Panc1 (cell line): ENCODE measurements at places on chromosomes 7 and 10. TPM values are rescaled to one million over a fixed set of nuclear protein-coding genes. Genes with fewer than 3 reads are reported as not detected.

SFMBT2 gene
- total RNA-seq = 1.3 TPM

SNCG gene
- 5.2 TPM for total RNA-seq

DNA sequence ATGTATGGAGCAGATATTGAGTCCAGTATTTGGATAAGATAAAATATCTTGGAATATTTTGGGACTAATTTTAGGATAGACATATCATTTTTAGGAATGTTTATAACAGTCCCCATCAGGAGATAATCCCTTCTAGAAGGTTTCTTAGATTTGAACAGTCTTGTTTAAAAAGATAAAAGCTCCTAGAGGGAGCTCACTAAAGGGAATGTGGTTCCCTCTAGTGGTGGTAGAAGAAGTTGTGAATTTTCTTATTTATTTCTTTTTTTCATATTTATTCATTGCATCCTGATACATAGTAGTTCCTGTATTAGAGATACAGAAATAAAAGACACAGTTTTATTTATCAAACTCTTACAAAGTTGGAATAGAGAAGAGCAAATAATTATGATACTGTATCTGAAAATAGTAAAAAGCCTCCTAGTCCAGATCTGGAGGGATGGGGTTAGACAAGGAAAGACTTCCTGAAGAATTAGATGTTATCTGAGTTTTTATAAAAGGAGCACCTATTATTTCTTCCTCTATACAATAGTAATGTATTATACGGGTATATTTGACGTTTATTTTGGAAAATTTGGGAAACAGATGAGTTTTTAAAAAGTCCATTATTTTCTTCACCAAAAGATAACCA, 24.5 kb upstream of the KLF14 start:
- no peak overlapping the region for H3K27ac ChIP-seq
- no peak overlapping the region for H3K4me3 ChIP-seq
- peak; percentile 33 for DNase-seq
- H3K4me1 ChIP-seq = no peaks in the 10 kb centered on the region
- H3K36me3 ChIP-seq = no peaks in the 10 kb centered on the region

DNA sequence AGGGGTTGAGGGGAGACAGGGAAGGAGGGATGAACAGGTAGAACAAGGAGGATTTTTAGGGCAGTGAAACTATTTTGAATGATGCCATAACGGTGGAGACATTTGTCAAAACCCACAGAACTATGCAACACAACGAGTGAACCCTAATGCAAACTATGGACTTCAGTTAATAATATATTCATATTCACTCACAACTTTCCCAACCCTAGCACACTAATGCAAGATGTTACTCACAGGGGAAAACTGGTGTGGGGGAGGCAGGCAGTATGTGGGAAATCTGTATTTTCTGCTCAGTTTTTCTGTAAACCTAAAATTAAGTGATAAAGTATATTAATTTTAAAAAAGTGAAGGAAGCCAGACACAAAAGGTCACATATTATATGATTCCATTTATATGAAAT, 17.3 kb downstream of the GNA12 start:
- H3K4me3 ChIP-seq = no peak overlapping the region
- H3K36me3 ChIP-seq = no peaks in the 10 kb centered on the region
- H3K27ac ChIP-seq = 0 out of 2 replicates have a peak overlapping the region, but pooled peaks have one; percentile 17
- no peak for DNase-seq
- no peaks in the 10 kb centered on the region for H3K27me3 ChIP-seq

DNA sequence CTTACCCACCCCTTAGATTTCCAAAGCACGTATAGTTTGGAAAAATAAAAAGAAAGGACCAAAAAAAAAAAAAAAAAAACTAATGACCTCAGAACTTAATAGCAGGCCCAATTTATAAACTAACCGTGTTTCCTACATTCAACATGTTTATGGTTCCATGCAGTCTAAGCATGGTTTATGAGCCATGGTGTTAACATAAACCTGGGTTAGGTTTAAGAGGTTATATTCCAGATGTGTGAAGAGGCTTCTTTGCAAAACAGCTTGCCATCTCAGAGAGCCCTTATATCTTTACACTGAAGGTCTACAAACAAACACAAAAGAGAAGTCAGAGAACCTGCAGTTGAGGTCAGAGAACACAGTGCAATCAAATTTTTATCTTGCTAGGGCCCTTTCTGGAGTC, 15.8 kb downstream of the TMEM254 start:
- H3K4me1 ChIP-seq = no peaks in the 10 kb centered on the region

GRCh38 chr10:120735773-120736371, 115.3 kb upstream of the WDR11 start:
- H3K36me3 ChIP-seq = no peaks in the 10 kb centered on the region
- H3K27ac ChIP-seq = no peak overlapping the region
- H3K4me1 ChIP-seq = no peaks in the 10 kb centered on the region
- peaks cover 7% of the 10 kb centered on the region for H3K27me3 ChIP-seq
- no peak for DNase-seq
- no peak overlapping the region for H3K4me3 ChIP-seq

GRCh38 chr10:111986079-111986478, 197.5 kb downstream of the GPAM start:
- no peak overlapping the region for H3K4me3 ChIP-seq
- H3K27me3 ChIP-seq = peaks cover 2% of the 10 kb centered on the region; the same call in 1 of the 2 replicates
- no peaks in the 10 kb centered on the region for H3K36me3 ChIP-seq

DNA sequence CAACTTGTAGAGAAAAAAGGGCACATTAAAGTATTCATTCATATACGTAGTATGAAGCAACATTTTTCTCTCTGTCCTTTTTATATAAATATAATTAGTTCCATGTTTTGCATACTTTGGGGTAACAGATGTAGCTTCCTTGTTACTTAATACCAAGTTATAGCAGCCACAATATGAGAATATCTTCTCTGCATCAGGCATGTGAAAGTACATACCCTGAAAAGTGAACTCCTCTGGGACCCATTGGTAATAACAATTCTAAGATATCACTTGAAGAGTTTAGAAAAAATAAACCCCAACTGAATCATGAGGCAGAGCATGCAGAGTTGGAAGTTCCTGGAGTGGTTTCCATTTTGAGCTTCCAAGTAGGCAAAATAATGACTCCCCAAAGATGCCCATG, 2.4 kb upstream of the CRPPA start:
- H3K4me1 ChIP-seq = peaks cover 11% of the 10 kb centered on the region
- H3K27ac ChIP-seq = no peak overlapping the region
- H3K36me3 ChIP-seq = no peaks in the 10 kb centered on the region
- H3K27me3 ChIP-seq = no peaks in the 10 kb centered on the region
